Astrocyte of the spinal cord (primary cell): ENCODE measurements at places on chromosomes 4 and X.

GRCh38 chr4:93467484-93468155 is 360.9 kb upstream of the ATOH1 start:
- no peak for DNase-seq

GRCh38 chr4:155071962-155072361 is 136.5 kb upstream of the NPY2R start:
- DNase-seq, result no peak

GRCh38 chr4:80360084-80360483 is 24.6 kb downstream of the CFAP299 start:
- no peak for DNase-seq

DNA sequence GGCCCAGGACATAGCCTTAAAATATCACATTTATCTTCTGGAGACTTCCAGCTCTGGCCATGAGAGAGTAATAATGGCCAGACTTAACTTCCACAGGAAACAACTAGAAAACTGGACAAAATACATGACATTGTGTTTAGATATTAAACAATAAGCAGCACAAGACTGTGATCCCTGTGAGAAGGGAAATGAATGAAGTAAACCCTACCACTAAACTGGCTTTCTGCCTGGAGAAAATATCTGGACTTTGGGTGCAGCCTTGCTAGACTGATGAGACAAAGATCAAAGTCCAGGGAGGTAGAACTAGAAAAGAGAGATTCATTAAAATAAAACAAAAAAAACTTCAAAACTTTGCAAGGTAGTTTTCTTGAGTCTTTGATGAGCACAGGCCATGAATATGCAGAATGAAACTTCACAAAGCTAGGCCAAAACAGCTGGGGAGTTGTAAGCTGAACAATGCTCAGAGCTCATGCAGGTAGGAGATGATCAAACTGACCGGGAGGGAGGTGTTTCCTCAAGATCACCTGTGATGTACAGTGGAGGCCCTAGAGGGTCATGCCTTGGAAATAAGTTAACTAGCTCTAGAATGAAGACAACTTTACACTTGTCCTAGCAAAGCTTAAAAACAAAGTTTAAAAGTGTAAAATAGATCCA is 147.0 kb upstream of the SH3RF1 start:
- DNase-seq, result peak; percentile 15

GRCh38 chr4:140117947-140118346 is 36.0 kb downstream of the MAML3 start:
- DNase-seq, result no peak
